Osteoblast (primary cell): ENCODE measurements at places on chromosomes 16 and 17.

- H3K27me3 ChIP-seq = no peaks in the 10 kb centered on the region
- no peak overlapping the region for H3K4me3 ChIP-seq
- peaks cover 13% of the 10 kb centered on the region for H3K4me1 ChIP-seq
- H3K27ac ChIP-seq = peak overlapping the region; percentile 39
- peak; percentile 96 for DNase-seq
Observed at GRCh38 chr17:17356149-17356930, 53.2 kb downstream of the NT5M start.

DNA sequence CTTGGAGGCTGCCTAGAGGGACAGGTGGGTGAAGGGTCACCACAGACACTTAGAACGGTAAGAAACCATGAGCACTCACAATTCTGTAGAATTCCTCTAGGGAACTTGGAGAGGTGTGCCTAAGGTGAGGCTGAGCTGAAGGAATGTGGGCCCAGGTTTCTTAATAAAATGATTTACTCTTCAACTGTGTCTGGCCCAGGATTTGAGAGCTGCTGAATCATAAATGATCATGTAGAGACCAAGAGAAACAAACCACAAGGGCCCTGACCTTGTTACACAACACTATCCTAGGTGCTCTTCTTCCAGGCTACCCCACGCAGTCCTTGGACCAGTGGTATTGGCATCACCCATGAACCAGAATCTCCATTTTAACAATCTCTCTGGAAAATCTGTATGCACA, 27.7 kb downstream of the ZNF18 start:
- no peak overlapping the region for H3K4me3 ChIP-seq
- H3K27me3 ChIP-seq = no peaks in the 10 kb centered on the region
- no peak overlapping the region for H3K27ac ChIP-seq
- H3K36me3 ChIP-seq = no peaks in the 10 kb centered on the region

GRCh38 chr17:77382966-77383612, 242.3 kb downstream of the SEC14L1 start:
- peaks cover 61% of the 10 kb centered on the region for H3K4me1 ChIP-seq
- H3K36me3 ChIP-seq = no peaks in the 10 kb centered on the region
- peak; percentile 91 for DNase-seq

DNA sequence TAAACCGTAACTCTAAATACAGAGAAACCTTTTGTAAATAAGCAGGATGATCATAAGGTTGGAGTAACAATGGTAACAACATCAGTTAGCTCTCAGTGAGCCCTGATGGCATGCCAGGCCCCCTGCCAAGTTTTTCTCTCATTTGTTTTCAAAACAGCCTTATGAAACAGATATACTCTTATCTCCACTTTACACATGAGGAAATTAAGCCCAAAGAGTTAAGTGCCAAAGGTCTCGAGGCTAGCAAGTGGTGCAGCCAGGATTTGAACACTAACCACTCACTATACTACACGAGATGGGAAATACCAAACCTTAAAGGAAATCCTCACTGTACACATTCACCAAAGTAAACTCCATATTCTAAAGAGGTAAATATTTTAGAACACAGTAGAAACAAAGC, 15.0 kb downstream of the USP31 start:
- no peaks in the 10 kb centered on the region for H3K27me3 ChIP-seq
- no peak overlapping the region for H3K27ac ChIP-seq
- DNase-seq = no peak
- H3K36me3 ChIP-seq = no peaks in the 10 kb centered on the region

GRCh38 chr16:88772871-88773811, 11.9 kb downstream of the PIEZO1 start:
- DNase-seq = peak; percentile 97
- no peaks in the 10 kb centered on the region for H3K36me3 ChIP-seq
- H3K4me1 ChIP-seq = peaks cover 66% of the 10 kb centered on the region
- H3K27ac ChIP-seq = peak overlapping the region; percentile 67

- no peaks in the 10 kb centered on the region for H3K27me3 ChIP-seq
- no peak overlapping the region for H3K4me3 ChIP-seq
- no peak overlapping the region for H3K27ac ChIP-seq
- H3K36me3 ChIP-seq = peaks cover 3% of the 10 kb centered on the region
Observed at GRCh38 chr17:74815067-74815466, 38.9 kb upstream of the NAT9 start.

- peaks cover 11% of the 10 kb centered on the region for H3K4me1 ChIP-seq
- no peaks in the 10 kb centered on the region for H3K27me3 ChIP-seq
- H3K27ac ChIP-seq = no peak overlapping the region
- H3K4me3 ChIP-seq = no peak overlapping the region
- DNase-seq = no peak
- no peaks in the 10 kb centered on the region for H3K36me3 ChIP-seq
Observed at GRCh38 chr16:68367030-68367429, 56.2 kb downstream of the PRMT7 start.

DNA sequence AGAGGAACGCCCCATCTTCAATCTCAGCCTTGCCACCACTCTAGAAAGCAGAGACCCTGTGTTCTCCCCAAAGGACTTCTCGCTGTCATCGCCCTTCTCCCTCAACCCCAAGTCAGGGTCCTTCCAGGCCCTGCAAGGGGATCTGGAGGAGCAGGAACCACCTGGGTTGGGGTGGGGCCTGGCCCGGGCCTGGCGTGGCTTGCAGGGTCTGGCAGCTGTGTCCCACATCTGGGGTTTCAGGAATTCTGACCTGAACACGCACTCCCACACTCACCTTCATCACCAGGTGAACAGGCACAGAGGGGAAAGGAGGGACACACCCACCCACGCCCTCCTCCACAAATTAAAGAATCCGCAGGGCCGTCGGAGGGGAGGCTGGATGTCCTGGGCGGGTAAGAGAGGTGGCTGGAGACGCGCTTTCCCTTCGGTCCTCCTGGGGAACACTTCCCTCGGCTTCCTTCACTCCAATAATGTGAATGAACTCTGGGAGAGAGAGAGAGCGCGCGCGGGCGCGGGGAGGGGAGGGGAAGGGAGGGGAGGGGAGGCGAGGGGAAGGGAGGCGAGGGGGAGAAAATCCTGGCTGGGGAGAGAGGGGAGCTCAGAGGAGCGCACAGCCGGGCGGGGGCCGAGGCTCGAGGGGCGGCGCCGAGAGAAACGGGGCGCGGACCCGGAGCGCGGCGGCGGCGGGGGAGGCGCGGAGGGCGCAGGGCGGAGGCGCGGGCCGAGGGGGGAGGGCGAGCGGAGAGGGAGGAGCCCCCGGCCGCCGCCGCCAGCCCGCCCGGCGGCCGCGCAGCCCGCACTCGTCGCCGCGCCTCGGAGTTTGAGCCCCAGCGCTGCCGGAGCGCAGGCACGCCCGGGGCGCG, at the start of gene CACNG4:
Gene CACNG4, plus strand, starts transcription at position 799 of the 863 bp plus-strand sequence. CDS start 205 bp downstream, outside the sequence.
- H3K27me3 ChIP-seq = peaks cover 83% of the 10 kb centered on the region
- no peaks in the 10 kb centered on the region for H3K4me1 ChIP-seq
- no peak within 1 kb of the TSS for H3K4me3 ChIP-seq
- peak; percentile 86 for DNase-seq

- no peaks in the 10 kb centered on the region for H3K27me3 ChIP-seq
- H3K4me3 ChIP-seq = no peak overlapping the region
- no peak for DNase-seq
- peaks cover 14% of the 10 kb centered on the region for H3K4me1 ChIP-seq
Observed at GRCh38 chr16:74726716-74727115, 26.1 kb upstream of the MLKL start.

DNA sequence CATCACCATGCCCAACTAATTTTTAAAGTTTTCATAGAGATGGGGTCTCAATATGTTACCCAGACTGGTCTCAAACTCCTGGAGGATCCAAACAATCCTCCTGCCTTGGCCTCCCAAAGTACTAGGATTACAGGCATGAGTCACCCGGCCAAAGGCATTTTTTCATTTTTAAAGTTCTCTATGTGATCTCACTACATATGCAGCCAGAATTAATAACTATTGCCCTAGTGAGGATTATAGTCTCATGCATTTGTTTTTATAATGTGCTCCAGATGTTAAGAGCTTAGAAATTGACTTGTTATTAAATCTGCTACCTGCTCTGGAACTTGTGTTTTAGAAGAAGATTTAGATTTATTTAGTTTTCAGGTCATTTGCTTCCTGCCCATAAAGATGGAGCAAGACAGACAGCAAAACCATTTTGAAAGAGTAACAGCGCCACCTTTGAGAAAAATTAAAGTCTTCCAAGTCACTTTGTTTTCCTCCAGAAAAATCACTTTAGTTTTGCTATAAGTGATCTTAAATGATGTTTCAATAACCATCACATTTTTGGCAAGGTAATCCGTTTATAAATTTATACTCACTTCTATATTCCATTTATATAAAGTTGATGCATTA, 79.5 kb downstream of the CA4 start:
- H3K4me3 ChIP-seq = no peak overlapping the region
- peaks cover 24% of the 10 kb centered on the region for H3K36me3 ChIP-seq
- peaks cover 7% of the 10 kb centered on the region for H3K4me1 ChIP-seq
- peak; percentile 38 for DNase-seq

DNA sequence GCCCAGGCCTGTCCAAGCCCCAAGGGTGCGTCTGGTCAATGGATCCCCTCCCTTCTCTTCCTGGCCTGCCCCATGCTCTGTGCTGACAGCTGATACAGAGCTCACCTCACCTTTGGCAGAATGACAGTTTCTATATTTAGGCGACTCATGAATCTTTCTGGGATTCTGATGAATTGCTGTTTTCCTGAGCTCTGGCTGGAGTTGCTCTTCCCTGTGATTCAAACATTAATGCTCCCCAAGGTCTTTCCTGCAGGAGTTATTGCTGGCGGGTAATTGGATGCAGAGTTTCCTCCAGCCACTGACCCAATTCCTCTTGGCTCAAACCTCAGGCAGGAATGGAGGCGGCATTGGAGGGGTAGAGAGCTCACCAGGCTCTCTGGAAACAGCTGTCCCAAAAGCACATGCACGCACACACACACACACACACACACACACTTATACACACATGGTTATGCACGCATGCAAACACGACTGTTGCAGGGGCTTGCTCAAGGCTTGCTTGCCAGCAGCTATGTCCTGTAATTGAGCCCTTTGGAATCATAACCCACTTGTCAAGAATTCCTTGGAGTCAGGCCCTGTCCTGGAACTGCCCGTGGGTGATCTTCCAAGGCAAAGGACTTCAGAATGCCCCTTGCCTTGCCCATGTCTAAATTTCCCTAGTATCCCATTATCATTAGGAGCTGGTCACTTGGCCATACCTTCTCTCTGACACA, 128.8 kb downstream of the ASIC2 start:
- no peaks in the 10 kb centered on the region for H3K27me3 ChIP-seq
- no peak for DNase-seq
- no peaks in the 10 kb centered on the region for H3K36me3 ChIP-seq

DNA sequence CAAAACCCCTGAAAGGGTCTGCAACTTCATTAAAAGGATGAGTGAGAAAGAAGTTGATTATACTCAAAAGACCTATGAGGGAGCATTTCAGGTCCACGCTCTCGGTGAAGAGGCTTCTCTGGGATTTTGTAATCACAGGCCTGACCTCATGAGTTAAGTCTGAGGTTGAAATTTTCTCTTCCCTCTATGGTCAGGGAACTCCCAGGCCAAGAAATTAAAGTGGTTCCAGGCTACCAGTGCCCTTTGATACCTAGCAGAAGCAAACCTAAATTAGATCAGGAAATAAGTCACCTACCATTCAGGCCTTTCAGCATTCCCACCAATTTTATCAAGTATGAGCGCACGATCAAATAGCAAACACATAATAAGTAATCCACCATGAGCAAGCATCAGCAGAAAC, 27.9 kb downstream of the MBTD1 start:
- H3K4me1 ChIP-seq = peaks cover 16% of the 10 kb centered on the region
- H3K27ac ChIP-seq = no peak overlapping the region
- H3K27me3 ChIP-seq = no peaks in the 10 kb centered on the region
- no peak for DNase-seq
- H3K36me3 ChIP-seq = no peaks in the 10 kb centered on the region

- H3K4me3 ChIP-seq = no peak overlapping the region
- peaks cover 10% of the 10 kb centered on the region for H3K27me3 ChIP-seq
- H3K36me3 ChIP-seq = no peaks in the 10 kb centered on the region
Observed at GRCh38 chr17:21395764-21396163, 19.6 kb downstream of the KCNJ12 start.

- H3K36me3 ChIP-seq = no peaks in the 10 kb centered on the region
- no peaks in the 10 kb centered on the region for H3K4me1 ChIP-seq
- DNase-seq = no peak
- no peak overlapping the region for H3K4me3 ChIP-seq
Observed at GRCh38 chr16:8511464-8511863, 78.8 kb downstream of the TMEM114 start.

DNA sequence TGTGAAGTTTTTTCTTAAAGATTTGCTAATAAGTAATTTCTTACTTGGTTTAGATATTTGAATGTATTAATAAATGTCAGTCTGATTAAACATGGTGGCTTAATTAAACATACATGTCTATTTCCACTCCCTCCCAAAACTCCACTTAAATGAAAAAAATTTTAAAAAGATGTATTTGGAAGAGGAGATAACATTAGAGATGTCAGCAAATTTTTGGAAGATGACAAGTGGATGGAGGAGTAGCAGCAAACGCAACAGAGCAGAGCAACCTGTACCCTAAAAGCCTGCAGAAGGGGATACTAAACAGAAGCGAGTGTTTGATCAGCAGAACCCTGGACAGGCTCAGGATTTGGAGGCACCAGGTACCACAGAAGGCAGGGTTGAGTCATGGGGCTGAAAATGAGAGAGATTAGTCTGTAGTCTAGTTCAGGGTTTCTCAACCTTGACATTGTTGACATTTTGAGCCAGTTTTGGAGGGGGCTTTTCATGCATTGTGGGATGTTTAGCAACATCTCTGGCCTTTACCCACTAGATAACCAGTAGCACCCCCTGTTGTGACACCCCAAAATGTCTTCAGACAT, 17.8 kb downstream of the LUC7L3 start:
- H3K27me3 ChIP-seq = no peaks in the 10 kb centered on the region
- H3K4me1 ChIP-seq = no peaks in the 10 kb centered on the region
- DNase-seq = no peak
- H3K27ac ChIP-seq = no peak overlapping the region
- H3K4me3 ChIP-seq = no peak overlapping the region

DNA sequence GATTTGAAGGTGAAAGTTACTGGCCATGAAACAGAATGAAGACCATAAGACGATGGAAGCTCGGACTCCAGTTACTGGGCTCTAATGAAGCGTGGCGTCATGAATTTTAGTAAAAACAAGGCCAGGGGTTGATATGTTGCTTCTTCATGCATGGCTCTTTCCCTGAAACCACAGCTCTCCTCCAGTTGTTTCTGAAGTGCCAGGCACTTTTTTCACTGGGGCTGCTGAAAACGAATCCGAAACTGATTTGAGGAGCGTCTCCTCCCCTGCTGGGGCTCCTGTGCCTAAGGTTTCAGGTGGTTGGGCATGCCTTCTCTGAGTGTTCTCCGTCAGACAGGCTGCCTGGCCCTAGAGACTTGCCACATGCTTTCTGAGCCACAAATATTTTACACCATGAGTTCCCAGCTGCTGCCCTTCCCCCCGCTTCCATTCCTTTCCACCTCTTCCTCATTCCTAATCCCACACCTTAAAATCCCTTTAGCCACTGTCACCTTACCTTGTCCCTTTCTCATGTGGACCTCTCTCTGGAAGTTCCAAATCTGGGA, 3.7 kb upstream of the MYL4 start:
- H3K27me3 ChIP-seq = no peaks in the 10 kb centered on the region
- peak overlapping the region; percentile 25 for H3K27ac ChIP-seq
- peaks cover 25% of the 10 kb centered on the region for H3K4me1 ChIP-seq
- peak overlapping the region; percentile 10 for H3K4me3 ChIP-seq
